ENCODE measurements at places on chromosomes 13 and 19.
A peak's percentile ranks its signal among the peaks of the same experiment; 100 is the strongest.

DNA sequence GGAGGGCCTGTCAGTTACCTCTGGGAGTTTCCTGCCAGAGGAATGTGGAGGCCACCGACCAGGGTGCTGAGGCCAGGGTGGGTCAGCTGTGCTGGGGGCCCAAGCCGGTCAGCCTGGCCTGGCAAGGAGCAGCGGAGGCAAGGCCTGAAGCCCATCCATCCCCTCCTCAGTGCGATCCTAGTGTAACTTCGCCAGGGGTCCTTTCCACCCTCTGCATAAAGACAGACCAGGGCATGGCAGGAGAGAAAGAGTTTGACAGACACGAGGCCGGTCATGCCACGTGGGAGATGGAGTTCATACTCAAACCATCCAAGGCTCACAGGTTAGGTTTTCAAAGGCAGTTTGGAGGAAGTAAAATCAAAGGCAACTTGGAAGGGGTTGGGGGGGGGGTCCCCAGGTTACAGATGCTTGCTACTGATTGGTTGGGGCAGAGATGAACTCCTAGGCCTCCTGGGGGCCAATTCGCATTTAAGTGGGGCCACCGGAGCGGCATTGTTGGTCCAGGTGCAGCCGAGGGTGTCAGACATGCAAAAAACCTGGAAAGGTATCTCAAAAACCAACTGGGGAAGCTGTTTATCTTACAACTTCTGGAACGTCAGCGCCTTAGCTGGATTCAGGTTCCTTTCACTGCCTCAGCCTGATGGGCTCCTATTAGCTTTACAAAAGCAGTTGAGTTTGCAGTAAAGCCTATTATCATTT, 36.8 kb upstream of the DPRX start:
- no peak for DNase-seq

DNA sequence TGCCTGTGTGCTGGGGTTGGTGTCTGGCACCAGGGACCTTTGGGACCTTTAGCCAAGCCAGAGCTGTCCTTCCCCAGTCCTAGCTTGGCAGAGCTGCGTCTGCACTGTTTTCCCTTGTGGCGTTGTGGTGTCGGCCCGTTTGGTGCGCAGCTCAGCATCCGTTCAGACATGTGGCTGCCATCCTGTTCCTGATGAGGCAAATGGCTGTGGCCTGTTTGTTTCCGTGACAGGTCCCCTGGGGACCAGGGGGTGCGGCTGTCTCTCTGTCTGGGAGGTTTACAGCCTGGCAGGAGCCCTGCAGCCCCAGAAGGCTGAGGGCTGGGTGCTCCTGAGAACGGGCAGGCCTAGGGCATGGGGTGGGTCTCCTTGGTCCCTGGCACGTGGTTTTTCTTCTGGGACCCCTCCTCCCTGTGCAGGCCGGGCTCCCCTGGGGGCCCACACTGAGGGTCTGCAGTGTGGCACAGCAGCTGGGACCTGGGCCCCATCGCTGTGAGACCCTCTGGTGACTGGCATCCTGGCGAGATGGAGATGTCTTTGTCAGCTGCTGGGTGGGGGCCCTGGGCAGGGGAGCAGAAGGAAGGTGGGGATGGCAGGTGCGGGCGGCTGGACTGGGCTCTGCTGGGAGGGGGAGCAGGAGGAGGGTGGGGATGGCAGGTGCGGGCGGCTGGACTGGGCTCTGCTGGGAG, 4.0 kb downstream of the SPPL2B start:
- peak; percentile 26 for DNase-seq

DNA sequence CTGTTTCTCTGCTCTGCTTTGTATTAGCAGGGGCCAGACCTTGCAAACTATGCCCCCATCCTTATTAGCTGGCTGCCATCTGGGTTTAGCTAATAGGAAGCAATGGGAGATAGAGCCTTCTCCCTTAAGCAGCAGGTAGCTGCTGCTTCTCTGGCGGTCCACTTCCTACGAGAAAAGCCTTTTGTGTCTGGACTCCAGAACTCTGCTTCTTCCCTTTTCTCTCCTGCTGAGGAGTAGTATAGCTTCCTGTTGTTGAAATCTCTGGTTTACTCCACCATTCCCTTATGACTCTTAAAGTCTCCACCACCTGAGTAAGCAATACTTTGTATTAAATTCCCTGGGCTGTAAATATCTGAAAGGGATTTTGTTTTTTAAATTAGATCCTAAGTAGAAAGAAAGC, 147.1 kb downstream of the DNAJC15 start:
- DNase-seq, result no peak

GRCh38 chr19:7799640-7800355, 30.2 kb upstream of the EVI5L start:
- DNase-seq, result peak; percentile 35

GRCh38 chr13:72290962-72291681, 424.1 kb upstream of the DACH1 start:
- DNase-seq, result no peak

DNA sequence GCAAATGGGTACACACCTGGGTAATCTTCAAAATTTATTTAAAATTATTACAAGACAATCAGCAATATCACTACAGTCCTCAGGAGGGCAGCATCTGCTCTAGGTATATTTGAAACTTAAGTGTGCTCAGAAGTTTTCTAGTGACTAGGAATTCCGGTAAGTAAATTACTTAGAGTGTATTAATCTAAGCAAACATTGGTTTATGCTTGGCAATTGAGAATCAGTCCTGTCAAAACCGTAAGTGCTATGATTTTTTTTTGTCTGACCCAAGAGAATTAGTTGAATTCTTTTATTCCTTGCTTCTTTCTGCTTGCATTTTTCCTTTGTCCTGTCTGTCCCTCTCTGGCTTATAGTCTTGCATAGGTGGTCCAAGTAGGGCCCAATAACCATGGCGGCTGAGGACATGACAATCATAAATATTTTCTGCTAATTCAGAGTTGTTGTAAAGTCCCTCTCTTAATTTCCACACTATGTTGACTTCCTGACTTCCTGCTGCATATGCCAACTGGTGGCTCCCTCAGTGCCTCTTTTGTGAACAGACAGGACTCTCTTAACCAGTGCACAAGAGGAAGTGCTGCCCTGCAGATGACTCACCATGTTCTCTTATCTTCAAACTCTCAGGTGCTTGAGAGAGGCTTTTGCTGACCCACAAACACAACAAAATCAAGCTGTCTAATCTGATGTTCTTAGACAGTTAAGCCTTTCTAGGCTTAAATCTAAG, 82.2 kb downstream of the SLAIN1 start:
- DNase-seq, result no peak

- DNase-seq, result no peak
Observed at GRCh38 chr13:48188131-48188530, 44.9 kb upstream of the ITM2B start.

DNA sequence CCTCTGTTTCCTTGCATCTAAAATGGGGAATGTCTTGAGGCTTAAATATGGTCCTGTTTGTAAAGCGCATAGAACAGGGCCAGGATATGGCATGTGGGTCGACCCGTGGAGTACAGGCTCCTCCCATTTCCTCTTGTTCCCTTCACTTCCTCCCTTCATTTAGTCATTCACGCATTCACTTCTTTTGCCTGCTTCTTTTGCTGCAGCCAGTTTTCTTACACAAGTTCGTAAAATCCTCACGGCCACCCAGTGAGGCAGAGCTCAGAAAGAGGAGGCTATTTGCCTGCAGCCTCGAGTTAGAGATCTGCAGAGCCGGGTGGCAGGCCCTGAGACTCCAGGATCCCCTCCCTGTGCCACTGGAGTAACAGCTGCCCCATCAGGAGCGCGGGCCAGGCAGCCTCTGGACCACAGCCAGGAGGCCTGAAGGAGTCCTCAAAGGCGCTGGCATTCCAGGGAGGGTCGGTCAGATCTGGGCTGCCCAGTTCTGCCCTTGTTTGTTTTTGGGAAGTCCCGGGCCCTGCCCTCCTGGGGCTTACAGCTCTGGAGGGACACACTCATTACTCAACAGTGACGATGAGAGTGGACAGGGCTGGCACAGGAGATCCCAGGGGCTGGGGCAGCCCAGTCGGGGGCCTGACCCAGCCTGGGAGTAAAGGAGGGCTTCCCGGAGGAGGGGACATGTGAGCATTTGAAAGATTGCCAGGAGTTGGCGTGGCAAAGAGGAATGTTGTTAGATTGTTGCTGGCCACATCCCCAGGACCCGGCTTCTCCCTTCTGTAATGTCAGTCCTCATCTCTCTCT, 4.6 kb downstream of the PPP5C start:
- DNase-seq, result no peak

GRCh38 chr19:42099336-42099925, 23.5 kb downstream of the ZNF574 start:
- DNase-seq, result no peak

DNA sequence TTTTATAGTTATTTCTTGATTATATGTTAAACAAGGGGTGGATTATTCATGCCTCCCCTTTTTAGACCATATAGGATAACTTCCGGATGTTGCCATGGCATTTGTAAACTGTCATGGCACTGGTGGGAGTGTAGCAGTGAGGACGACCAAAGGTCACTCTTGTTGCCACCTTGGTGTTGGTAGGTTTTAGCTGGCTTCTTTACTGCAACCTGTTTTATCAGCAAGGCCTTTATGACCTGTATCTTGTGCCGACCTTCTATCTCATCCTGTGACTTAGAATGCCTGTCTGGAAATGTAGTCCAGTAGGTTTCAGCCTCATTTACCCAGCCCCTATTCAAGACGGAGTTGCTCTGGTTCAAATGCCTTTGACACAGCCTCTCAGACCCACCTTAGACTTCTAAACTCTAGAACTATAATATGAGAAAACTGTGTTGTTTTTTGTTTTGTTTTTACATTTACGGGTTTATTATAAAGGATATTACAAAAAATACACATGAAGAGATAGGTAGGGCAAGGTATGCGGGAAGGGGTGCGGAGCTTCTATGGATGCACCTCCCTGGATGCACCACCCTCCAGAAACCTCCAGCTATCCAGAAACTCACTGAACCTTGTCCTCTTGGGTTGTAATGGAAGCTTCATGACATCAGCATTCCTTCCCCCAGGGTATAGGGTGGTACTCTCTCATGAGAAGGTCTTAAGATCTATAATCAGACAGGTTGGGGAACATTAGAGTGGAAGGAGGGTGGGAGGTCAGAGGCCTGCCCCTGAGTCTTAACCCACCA, 15.8 kb upstream of the SPRYD7 start:
- DNase-seq, result no peak

- DNase-seq, result no peak
Observed at GRCh38 chr19:5372572-5373200, 32.1 kb upstream of the PTPRS start.

DNA sequence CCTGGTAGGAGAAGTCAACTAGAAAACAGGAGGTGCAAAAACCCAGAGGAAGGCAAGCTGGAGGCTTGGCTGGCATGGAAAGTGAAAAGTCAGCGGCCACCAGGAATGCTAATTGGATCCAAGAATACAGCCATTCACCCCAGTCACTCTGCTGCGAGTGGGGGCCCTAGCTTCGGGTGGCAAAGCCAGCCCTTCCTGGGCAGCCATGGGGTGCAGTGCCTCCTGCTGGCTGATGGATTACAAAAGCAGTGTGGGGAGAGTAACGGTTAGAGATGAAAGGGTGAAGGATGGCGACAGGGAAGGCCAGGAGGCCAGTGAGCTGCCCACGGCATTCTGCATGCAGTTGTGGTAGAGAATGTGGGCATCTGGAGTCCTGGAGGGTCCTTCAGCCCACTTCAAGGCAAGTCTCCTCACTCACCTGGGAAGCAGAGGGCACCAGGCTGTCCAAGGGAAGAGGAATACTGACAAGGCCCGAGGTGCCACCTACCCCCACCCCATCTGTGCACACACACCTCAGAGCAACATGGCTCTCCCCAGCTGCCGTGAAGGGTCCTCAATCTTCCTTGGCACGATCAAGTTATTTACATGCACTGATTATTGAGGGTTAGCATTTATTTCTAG, 20.3 kb upstream of the EPHX3 start:
- DNase-seq, result no peak

DNA sequence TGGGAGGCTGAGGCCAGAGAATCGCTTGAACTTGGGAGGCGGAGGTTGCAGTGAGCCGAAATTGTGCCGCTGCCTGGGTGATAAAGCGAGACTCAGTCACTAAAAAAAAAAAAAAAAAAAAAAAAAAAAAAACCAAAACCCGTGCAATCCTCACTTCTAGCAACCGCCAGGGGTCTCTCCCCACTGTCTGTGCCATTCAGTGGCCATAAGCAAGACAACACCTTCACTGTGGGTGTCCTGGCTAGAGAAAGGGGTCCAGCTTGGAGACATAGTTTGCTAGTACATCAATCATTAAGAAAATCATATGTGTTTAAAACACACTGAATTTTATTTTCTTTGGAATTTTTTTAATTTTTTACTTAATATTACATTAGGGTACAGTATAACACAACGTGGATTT, 68.2 kb downstream of the RASL11A start:
- no peak for DNase-seq

DNA sequence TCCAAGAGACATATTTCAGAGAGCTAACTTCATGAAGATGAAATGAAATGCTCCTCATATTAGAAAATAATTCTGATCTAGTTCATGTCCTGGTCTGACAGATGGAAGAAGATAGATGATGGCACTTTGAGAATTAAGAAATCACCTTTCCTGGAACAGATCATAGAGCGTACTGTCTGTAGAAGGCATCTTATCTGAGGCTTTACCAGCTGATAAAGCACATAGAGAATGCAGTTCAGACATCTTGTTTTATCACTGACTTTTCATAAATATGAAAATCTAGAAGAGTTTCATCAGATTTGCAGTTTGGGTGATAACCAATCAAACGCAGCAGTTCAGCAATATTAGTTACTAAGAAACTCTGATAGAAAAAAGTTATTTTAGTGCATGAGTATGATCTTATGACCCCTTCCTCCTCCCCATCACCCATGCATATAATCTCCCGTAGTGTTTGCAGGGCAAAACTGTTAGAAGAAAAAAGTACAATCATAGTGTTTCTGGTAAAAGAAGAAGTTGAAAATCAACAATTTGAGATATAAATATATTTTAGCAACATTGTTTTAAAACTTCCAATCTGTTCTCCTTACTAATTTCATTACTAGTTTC, 585.2 kb downstream of the PCDH9 start:
- no peak for DNase-seq

DNA sequence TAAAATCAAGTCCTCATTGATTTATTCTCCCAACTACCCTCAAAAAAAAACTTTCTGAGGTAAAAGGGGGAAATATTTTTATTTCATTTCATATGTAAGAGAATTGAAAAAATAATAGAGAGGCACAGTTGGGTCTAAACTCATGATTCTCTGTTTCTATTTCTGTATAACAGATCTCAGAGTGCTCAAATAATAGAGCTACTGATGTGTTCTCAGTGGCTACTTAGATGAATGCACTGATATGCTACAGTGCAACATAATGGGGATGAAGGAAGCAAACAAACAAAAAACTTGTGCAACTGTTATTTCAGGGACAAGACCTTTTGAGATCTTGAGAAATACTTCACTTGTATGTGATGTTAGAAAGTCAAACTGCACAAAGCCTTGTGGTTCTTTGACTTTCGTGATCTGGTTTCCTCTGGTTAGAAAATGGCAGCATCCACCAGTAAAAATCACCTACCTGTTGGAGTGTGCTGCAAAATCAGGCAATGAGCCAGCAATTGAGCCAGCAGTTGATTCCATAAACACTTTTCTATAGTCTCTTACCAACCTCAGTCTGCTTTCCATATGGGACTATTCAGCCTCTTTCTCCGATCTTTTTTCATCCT, 9.7 kb upstream of the DACH1 start:
- no peak for DNase-seq

- DNase-seq, result no peak
Observed at GRCh38 chr19:56333506-56333905, 18.9 kb upstream of the ZSCAN5A start.

Data from stimulated activated CD8-positive, alpha-beta memory T cell treated with anti-CD3 and anti-CD28 coated beads, Interleukin-2, amount 100 ng/mL, for 1 hour (primary cell).